Urothelium cell line (cell line): ENCODE measurements at places on chromosomes 7 and 10.

DNA sequence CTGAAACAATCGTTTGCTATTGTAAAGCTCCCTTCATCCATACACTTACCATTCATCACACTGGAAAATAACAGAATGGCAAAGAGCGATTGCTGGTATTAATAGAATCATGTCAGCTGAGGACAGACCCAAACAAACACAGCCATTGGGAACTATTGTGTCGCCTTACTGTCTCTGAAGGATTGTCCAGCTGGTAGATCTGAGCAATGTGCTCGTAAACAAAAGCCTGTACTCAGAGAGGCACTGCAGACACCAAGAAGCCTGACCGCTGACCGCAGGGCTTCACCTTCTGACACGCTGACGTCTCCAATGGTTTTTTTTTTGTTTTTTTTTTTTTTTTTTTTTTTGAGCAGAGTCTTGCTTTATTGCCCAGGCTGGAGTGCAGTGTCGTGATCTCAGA is 151.0 kb upstream of the FRMD4A start:
- DNase-seq: no peak

- no peak for DNase-seq
These were observed 35.0 kb upstream of the DNAAF5 start for GRCh38 chr7:691361-692045.

DNA sequence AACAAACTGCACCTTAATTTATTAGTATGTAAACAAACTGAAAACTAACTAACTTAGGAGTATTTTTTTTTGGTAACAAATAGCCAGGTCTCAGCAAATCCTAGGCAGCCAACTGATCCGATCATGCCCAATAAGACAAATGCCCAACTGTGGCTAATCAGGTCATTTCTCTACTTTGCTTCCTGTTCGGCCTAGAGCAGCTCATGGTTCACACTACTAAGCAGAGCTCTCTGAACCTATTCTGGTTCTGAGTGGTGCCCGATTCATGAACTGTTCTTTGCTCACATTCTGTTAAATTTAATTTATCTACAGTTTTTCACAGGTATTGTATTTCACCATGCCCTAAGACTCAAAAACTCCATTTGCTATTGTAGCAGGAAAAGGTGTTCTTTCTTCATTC is 55.1 kb downstream of the CCDC3 start:
- no peak for DNase-seq

GRCh38 chr7:151396328-151396970 is 13.4 kb downstream of the WDR86 start:
- no peak for DNase-seq

GRCh38 chr10:51808187-51808586 is 108.8 kb upstream of the CSTF2T start:
- DNase-seq: no peak

- no peak for DNase-seq
These were observed at the start of gene DRGX for GRCh38 chr10:49395741-49396665. Gene DRGX (minus strand): TSS chr10:49396089. CDS start chr10:49395440, 649 bp downstream.

GRCh38 chr10:97849687-97850402 is at the start of gene GOLGA7B:
Gene GOLGA7B (plus strand): TSS chr10:97849843. CDS start chr10:97850304, 461 bp downstream.
- DNase-seq: peak; percentile 86

GRCh38 chr10:8061274-8062211 is 7.1 kb downstream of the GATA3 start:
- DNase-seq: no peak

- DNase-seq: no peak
These were observed 239.2 kb downstream of the PARD3 start for GRCh38 chr10:34575882-34576281.

- no peak for DNase-seq
These were observed 147.7 kb upstream of the BMPER start for GRCh38 chr7:33757563-33758165.

- DNase-seq: no peak
These were observed 95.0 kb upstream of the C7orf33 start for GRCh38 chr7:148495605-148496004.

DNA sequence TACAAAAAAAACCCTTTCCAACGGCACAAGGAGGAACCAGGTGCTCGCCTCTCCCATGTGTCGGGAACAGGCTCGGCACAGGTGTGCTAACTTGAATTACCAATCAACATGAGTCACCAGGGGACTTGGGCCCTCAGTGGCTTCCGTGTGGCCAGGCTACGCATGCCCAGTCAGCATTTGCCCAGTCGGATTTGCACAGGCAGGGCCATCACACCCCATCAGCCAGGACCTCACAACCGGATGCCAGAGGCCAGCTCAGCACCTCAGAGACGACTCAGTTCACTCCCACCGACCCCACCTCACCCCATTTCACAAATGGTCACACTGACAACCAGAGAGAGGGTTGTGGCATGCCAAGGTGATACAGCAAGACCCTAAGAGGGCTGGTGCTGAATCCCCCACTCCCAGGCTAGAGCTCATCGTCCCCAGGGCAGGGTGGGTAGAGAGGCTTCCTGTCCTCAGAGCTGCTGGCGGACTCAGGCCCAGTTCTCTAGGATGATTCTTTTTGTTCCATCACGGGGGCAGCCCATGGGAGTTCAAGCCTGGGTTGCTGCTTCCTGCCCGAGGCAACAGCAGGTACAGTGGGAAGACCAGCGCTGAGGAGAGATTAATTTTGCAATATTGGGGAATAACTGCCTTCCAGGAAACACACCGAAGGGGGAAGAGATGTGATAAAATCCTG is 13.6 kb downstream of the ANXA11 start:
- DNase-seq: no peak

DNA sequence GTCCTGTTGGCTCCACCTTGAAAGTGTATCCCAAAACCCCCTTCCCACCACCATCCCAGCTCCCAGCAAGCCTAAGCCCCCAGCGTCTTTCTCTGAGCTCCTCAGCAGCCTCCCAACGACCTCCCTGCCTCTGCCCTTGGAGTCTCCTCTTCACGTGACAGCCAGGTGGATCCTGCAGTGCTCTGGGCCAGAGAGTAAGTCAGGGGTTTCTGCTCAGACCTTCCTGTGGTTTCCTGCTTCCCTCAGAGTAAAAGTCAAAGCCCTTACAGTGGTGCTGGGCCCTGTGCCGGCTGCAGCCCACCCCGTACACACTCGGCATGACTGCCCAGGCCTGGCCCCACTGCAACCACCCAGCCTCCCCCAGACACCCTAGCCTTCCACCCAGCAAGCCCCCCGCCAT is 51.9 kb downstream of the OAT start:
- DNase-seq: no peak

GRCh38 chr10:4653160-4653559 is 172.8 kb upstream of the AKR1E2 start:
- DNase-seq: no peak

GRCh38 chr10:51251110-51251509 is 176.8 kb downstream of the PRKG1 start:
- no peak for DNase-seq

DNA sequence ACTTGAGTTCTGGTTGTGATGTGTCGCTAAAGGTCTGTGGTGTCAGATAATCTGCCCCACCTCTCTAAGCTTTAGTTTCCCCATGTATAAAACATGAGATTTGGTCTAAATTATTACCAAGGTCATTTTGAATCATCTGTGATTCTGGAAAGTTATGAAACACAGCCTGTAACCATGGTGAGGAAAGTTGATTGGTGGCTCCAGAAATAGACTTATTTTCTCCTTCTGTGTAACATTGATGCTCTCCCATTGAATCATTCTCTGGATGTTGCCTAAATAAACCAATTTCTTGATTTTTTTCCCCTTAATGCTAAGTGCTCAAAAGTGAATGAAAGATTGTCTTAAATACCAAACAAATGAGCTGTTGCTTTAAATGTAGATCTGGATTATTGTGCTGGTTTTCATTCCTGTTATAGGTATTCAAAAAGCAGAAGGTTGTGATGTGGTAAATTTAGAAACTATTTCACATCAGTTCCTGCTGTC is 30.0 kb upstream of the PCGF5 start:
- no peak for DNase-seq

- DNase-seq: no peak
These were observed 511.4 kb downstream of the XPNPEP1 start for GRCh38 chr10:109411917-109412316.

DNA sequence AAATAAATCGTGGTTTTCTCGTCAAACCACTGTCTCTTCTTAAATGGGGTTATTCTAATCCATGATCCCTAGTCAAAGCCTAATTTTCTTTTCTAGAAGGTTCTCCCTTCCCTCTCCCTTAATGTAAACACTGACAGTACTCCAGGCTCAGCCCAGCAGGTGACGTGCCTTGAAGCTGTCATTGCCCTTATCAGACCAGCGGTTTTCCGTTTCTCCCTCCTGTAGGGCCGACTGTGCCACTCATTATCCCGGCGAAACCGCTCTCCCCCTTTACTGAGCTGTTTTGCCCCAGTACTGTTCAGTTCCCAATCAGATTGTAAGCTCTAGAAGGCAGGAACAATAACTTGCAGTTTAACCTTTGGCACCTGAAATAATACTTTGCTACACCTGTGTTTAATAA is 153.5 kb upstream of the RHEB start:
- no peak for DNase-seq

DNA sequence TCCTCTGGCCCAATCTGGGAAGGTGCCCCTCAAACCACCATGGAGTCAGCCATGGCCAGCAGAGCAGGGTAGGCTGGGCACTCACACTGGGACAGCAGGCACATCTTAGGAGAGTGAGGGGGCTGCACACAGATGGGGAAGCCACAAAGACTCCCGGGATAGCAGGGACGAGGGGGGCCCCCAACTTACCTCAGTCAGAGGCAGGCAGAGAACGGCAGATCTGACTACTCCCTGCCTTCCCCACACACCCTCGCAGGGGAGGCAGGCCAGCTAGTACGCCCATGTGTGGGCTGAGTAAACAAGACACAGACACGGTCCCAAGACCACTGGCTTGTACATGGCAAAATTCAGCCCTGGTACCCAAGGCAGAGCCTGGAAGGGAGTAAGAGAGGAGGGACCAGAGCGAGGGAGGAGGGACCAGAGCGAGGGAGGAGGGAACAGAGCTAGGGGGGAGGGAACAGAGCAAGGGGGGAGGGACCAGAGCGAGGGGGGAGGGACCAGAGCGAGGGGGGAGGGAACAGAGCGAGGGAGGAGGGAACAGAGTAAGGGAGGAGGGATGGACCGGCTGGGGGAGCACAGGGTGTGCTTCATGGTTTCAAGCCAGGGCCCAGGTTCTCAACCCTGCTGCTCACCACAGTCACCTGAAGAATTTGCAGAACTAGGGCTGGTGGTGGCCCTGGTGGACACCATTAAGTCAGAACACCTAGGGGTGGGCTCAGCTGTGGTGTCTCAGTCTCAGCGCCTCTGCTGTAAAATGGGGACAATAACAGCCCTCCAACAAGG is 73.8 kb downstream of the RGS10 start:
- no peak for DNase-seq

DNA sequence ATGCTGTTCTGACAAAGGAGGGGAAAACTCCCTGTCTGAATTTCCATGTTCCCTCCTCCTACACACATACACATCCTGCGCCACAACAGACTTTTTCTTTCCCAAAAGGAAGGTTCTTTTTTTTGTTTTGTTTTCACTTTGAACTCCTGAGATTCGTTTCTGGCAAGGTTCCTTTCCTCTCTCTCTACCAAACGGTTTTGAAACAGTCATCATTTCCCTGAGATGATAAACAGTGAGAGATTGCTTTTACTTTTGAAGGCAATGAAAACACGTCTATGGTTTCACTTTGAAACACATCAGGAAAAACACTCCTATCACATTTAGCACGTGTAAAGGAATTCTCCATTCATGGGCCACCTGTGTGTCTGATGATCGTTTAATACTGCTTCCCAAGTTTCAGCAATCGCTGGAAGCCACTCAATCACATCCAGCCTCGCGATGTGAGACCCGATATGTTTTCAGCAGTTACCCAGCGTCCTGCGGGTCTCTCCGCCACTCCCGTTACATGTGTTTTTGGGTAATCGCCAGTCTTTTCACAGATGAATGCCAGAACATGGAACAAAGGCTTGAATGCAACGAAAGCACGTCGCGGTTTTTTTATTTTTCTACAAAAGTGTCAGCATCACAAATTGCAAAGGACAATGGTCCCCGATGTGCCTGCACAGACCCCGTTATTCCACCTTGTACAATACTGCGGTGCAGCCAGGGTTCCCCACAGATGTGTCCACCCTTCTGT is 62.8 kb upstream of the CUX1 start:
- DNase-seq: peak; percentile 80

DNA sequence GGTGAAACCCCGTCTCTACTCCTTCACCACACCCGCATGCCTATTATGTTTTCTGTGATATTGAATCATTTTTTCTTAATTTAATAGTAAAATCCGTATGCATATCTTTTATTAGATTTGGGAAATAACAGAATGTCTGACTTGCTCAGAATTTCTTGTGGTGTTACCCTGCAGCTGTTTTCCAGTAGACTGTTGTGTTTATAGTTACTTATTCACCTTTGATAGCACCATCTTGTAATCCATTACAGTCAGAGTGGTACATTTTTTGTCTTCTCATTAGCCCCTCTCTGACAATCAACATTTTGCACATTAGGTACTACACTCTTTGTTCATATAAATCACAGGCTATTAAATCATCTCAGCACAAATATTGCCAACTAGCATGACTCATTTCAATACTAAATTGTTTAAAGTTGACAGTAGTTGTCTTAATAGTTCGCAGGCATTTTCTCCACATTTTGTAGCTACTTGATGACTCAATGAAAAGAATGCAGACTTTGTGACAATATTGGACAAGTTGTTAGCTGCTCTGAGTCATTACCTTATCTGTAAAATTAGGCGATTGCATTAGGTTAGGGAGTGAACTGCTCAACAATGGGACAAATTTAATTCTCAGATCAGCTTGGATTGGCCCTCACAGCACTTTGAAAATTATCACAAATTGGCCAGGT is 17.8 kb upstream of the SLC16A12 start:
- peak; percentile 57 for DNase-seq

GRCh38 chr10:61024856-61025201 is 80.8 kb upstream of the RHOBTB1 start:
- no peak for DNase-seq

DNA sequence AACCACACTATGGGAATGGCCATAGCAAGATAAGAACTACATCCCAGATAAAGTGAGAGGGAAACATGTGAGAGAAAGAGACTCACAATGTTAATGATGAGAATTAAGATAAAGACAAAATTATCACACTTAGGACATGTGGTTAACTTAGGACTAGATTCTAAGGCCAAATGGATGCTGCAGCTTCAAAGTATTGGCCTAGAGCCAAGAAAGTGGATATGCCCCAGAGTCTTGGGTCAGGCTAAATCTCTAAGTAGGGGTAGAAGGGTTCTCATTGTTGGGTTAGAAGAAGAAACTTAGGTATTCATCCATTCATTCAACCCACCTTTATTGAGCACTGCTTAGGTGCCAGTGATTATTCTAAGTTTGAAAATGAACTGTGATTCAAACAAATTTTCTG is 818.0 kb downstream of the PHTF2 start:
- DNase-seq: no peak

DNA sequence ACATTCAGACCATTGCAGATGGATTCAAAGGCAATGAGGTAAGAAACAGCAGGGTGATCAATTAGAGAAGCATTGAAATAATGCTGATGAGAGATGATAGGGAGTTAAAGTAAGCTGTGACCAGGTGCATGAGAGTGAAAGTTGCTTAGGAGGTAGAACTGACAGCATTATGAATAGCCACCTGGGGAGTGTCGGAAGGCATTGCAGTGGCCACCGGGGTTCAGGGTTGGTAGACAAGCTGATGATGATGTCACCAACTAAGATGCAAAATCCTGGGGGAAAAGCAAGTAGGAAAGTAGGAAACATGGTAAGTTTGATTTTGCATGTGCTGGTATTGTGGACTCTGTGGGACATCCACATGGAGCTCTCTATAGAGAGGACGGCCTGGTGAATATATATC is 211.9 kb upstream of the ETV1 start:
- no peak for DNase-seq
